ENCODE measurements at places on chromosomes 6 and 20.

DNA sequence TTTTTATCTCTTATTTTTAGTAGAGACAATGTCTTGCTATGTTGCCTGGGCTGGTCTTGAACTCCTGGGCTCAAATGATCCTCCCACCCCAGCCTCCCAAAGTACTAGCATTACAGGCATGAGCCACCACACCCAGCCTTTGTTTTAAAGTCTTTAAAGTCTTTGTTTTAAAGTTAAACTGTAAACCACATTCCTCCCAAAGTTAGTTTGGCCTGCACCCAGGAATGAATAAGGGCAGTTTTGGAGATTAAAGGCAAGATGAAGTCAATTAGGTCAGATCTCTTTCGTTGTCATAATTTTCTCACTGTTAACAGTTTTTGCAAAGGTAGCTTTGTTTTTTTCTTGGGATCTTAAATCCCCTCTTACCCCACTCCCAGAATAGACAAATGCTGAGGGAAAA is 63.8 kb downstream of the UBR2 start:
- no peak for DNase-seq

- no peak for DNase-seq
Observed at GRCh38 chr6:100228437-100228833, 234.4 kb upstream of the MCHR2 start.

DNA sequence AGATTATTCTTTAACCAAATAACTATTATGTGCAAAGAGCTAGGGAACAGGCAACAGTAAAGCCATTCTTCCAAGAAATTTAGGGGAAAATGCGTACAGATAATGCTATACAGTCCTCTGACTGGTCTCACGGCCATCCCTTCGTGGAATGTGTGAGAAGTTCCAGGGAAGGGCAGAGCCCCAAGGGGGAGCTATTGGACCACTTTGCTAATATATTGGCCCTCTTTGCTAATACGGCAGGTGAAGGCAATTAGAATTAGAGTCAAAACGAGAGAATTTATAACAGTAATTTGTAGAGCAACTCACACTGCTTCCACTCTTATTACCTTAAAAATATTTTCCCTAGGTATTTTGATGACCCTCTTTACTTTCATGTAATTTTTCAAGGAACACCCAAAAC is 140.4 kb downstream of the IMPG1 start:
- DNase-seq: peak; percentile 5

GRCh38 chr6:115404446-115404845 is 656.2 kb downstream of the FRK start:
- DNase-seq: no peak

- peak; percentile 12 for DNase-seq
Observed at GRCh38 chr20:8656335-8656734, 412.6 kb upstream of the PLCB4 start.

- DNase-seq: peak; percentile 42
Observed at GRCh38 chr20:34689486-34689885, 12.6 kb upstream of the PIGU start.

DNA sequence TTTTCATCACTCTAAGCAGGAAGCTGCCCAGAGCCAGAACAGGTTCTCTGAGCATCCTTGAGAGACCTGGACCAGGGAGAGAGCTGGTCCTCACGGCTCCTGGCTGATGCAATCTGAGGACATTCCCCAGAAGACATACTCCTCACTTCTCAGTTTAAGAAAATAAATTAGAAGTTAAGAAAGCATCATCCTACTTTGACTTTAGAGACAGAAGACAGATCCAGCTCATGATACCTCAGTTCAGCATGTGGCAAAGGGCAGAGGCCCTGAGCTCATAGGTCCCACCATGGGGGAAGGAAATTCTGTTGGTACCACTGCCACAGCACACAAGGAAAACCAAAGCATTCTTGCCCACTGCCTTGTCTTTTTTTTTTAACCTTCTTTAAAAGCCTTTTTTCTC is 378.1 kb upstream of the JARID2 start:
- no peak for DNase-seq

DNA sequence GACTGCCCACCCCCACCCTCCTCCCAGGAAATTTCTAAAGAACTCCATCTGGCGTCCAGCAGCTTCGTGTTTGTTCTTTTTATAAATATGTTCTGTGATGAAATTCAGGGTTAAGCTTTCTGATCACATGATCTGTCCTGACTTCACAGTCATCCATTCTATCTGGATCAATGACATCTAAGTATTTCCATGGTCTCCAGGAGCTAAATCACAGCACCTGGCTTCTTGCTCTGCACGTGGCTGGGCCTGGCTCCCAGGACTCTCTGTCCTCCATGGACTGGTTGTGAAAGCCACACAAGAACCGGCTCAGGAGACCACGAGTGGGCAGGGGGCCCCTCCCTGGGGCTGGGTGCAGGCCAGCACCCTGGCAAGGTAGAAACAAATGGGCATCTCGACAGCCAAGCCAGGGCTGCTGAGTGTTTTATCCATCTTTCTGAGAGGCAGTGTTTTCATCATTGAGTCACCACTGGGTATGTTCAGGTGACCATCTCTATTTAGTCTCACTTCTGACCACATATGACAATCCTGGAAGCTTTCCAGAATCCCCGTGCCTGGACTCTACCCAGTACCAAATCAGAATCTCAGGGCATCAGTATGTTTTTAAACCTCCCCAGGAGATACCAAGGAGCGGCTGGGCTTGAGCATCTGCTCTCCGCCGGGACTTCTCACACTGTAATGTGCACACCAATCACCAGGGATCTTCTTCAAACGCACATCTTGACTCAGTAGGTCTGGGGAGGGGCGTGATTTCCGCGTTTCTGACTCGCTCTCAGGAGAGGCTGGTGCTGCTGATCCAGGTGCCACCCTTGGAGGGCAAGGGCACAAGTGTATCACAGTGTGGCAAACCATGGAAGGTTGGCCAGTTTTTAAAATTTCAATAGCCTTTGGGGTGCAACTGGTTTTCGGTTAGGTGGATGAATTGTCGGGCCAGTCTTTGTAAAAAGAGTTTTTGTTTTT is 31.6 kb upstream of the PXDC1 start:
- no peak for DNase-seq

- no peak for DNase-seq
Observed at GRCh38 chr6:72916906-72917305, 295.0 kb downstream of the KCNQ5 start.
